ENCODE measurements at places on chromosomes 6 and 20.

DNA sequence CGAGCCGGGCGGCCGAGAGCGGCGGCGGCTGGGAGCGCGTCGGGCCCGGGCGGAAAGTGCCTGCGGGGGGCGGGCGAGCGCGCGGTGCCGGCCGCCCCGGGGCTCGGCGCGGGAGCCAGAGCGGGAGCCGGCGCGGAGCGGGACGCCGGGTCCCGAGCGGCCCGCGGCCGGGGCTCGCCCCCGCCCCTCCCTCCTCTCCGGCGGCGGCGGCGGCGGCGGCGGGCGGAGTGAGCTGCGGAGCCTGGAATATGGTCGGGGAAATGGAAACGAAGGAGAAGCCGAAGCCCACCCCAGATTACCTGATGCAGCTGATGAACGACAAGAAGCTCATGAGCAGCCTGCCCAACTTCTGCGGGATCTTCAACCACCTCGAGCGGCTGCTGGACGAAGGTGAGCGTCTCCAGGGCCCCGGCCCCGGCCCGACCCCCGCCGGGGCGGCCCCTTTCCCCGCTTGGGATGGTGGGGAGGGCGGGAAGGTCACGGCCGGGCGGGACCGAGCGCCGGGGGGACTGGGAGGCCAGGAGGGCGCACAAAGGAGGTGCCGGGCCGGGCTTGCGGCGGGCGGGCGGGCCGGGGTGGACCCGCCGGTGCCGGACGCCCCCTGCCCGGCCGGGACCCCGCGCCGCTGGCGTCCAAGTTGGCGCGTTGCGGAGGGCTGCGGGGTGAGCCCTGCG is 565 bp downstream of the QKI start:
- no peak for DNase-seq

GRCh38 chr20:58592076-58592695 is 58.9 kb upstream of the STX16 start:
- no peak for DNase-seq

GRCh38 chr6:17816921-17817611 is 110.3 kb upstream of the NUP153 start:
- DNase-seq: no peak

DNA sequence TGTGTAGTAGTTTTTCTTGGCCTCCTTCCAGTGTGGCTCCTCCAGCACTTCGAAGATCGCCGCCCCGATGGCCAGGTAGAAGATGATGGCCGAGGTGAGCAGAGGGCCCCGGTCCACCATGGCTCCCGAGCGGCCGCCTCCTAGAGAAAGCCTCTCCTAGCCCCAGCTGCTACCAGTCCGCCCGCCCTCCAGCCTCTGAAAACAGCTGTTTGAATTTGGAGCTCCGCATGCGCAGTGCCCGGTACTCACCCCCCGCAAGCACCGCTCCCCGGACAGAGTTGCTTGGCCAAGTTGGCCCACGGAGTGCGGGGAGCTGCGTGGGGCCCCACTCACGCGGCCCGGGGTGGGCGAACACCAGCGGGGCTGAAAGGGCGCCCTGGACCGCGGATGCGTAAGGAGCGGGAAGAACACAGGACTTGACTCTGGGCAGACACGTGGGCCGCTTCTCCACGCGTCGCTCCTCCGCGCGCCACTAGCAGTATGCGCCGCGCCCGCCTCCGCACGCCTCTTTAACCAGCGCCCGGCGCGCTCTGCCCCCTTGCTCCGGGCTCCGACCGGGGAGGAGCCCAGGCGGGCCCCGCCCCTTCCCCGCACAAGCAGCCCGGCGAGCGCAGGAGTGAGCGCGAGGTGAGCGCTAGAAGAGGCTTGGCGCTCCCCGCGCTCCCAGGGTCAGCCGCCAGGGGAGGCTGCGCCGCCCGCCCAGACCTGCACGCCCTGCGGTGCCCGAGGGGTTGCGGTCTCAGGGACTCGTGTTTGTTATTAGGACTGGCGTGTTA is at the start of gene KCNK5:
TSS of gene KCNK5 (minus strand) at position 484 of the 776 bp plus-strand sequence. CDS start at position 120, 364 bp downstream.
- no peak for DNase-seq

DNA sequence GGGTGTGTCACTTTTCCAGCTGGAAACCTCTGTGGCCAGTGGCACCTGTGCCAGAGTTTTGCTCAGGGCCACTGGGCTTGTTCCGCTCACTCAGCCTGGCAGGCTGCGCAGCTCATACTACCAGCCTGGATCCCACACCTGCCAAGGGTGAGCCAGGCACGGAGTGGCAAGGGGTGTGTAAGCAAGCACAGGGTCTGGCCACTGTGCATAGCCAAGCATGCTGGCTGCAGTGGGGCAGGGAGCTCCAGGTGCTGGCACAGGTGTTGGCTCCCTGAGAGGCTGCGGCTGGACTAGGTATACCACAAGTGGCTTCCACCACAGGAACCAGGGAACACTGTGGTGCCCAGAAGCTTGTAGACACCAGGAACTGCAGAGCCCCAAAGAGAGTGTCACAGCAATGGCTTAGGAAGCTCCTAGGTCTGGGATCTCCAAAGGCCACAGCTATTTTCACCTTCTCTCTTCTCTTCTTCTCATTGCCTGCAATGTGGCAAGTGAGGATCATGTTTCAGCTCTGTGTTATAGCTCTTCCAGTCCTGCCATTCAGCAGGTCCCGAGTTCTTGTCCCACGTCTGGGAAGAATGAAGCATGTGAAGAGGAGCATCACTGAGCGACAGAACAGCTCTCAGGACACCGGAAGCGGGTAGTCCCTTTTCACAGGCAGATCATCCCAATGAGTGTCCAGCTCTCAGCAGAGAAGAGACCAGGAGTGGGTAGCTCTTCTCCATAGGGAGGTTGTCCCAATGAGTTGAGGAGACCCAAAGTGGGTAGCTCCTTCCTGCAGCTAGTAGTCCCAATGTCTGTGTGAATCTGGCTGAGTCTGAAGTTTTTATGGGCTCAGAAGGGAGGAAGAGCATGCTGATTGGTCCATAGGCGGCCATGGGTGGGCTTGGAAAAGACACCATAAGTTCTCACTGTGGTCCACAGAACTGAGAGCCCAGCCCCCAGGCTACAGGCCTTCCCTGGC is 41.3 kb downstream of the WASF1 start:
- DNase-seq: no peak

GRCh38 chr6:126054258-126054702 is 67.9 kb downstream of the TRMT11 start:
- no peak for DNase-seq

DNA sequence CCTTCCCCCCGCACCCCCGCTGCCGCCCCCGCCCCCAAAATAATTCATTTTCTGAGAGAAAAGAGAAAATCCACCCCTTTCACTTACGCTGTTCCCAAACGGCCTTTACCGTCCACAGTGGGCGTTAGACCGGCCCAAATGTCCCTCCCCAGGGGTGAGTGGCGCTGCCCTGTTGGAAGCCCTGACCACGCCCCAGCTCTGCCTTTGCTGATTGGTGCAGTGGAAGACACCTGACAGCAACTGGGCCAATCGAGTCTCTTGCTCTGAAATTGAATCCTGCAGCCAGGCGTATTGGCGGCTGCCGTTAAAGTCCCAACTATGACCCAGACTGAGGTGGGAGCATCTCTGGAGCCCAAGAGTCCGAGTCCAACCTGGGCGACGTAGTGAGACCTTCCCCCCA is 15.7 kb downstream of the ZFP64 start:
- no peak for DNase-seq

DNA sequence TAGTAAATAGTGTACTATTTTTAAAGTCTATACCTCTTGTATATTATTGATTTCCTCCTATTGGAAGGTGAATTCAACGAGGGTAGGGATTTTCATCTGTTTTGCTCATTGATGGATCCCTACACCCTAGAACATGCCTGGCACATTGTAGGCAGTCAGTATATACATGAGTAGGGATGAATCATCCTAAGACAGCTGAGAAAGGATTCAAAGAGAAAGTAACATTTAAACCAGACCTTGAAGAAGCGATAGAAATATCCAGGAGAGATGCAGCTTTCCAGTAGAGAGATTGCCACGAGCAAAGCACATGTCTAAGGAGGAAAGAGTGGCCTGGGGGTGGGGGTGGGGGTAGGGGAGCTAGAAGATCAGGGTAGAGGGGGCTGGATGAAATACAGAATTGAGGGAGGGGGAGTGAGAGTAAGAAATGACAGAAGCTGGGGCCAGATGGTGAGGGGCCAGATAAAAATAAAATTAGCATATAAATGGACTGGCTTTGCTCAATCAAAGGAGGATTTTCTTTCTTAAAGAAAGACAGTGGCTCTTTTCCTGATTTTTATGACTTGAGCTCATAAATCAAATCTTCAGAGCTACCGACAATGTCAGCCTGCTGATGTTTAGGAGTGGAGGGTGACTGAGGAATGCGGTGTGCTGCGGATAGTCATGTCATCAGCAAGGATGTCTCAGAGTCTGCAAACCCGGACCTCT is 168.2 kb downstream of the SAMD5 start:
- no peak for DNase-seq

GRCh38 chr20:64232794-64233193 is 22.8 kb upstream of the PCMTD2 start:
- DNase-seq: no peak

DNA sequence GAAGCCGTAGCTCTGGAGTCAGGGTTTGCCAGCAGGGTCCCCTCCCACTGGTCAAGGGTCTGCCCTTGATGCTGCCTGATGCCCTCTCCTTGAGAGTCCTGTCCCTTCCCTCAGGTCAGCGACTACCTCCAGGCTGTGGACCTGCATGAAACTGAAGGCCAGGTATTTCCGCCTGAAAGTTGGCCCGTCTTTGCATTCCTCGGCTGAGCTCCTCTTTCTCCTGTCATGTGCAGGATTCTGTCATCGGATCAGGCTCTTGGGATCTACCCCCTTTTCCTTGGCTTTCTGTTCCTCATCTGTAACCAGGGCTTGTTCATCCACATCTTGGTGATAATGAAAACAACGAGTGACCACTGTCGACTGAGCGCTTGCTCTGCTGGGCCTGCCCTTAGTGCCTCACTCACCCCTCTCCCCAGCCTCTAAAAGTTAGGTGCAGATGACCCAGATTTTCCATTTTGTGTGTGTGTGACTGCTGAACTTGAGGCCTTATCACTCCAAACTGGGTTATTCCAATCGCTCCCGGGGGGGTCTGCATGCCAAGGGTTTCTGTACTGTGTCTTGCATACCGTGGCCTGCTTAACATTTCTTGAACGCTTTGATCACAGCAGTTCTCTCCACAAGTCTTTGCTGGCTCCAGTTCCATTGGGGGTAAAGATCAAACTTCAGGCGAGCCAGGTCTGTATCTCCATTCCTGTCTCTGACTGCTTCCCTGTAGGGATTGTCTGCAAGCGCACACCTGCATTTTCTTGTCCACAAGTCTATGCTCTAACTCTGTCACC is 81.6 kb downstream of the DTD1 start:
- no peak for DNase-seq

DNA sequence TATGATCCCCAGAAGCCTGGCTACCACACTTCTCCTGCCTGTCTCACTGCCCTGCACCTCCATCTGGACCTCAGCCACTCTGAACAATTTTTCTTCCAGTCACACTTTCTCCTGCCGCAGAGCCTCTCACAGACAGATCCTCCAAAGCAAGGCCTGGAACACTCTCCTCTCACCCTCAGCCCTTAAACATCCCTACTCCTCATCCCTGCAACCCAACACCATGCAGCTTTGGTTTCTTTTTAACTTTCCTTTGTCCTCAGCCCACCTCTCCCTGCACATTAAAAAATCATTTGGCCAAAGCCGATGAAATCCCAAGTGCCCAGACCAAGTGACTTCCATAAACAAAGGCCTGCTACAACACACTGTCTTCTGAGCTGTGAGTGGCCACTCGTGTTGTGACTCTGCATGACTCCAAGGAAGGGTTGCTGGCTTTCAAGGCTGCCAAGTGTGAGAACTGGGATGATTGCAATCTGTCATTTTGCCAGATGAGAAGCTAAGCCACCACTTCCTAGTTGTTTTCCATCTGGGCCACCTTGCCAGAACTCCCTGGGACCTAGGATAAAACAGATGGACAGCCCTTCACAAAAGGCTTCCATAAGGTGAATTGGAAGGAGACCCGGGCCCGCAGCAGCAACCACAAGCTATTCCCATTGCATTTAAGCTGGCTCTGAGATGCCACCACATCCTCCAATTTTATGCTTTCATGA is 144.4 kb upstream of the SSTR4 start:
- DNase-seq: no peak

- no peak for DNase-seq
Measured at GRCh38 chr6:144266091-144266649, 19.0 kb upstream of the UTRN start.

GRCh38 chr6:21886542-21887151 is 293.1 kb downstream of the SOX4 start:
- no peak for DNase-seq

DNA sequence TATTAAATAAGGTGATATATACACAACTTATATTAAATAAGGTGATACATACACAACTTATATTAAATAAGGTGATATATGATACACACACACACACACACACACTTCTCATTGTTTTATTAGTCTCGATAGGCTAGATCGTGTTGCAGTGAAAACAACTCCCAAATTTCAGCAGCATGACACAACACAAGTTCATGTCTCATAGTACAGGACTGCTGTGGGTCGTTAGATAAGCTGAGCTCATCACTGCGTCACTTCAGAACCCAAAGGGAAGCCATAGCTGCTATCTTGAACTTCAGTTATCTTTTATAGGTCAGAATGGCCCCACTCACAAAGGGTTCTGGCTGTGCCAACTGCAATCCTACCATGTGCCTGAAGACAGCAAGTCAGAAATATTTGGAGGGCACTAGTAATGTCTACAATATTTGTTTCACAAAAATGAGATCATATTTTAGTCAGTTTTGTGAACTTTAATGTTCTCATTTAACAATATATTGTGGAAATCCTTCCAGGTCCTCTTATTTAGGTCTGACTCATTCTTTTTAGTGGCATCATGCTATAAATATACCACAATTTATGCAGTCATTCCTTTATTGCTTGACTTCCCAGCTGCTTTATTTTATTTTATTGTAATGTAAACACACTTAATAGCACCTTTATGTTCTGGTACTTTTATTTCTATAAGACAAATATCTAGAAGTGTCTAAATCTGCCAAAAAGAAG is 290.2 kb downstream of the PHACTR1 start:
- no peak for DNase-seq

DNA sequence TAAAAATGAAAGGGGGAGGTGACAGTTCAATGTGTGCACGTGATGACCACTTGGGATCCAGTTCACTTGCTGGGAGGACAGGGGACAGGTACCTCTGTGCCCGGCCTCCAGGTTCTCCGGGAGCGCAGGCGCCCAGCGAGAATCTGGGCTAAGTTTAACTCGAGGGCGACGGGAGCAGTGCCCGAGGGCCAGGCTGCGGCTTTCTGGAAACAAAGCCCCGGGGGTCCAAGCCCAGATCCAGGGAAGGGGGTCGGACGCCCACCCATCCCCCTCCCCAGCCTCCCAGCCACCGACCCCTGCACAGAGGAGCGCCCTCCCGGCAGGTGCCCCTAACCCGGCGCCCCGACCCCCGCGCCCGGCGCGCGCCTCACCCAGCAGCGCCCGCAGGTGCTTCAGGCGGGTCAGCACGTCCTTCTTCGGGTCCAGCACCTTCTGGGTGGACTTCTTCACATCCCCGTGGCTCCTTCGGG is 405 bp downstream of the RALGAPA2 start:
- DNase-seq: peak; percentile 25

DNA sequence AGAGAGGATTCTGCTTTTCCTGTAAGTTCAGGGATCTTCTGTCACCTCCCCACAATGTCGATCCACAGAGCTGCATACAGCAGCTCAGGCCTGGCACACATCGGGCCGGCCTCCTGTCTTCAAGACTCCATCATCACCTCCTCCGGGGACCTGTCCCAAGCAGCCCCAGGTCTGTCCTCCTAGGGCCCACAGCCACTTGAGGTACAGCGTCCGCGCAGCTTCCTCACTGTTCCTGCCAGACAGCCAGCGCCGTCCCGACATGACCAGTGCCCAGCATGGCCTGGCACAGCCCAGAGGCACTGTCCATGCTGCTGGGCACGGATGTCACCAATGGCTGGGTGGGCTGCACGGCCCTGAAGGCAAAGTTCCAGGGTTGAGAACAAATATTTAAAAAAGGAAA is 101.6 kb downstream of the DLL1 start:
- DNase-seq: no peak
